Mesendoderm (in vitro differentiated cells): ENCODE measurements at places on chromosomes 6 and 20.
A peak's percentile ranks its signal among the peaks of the same experiment; 100 is the strongest.

- no peak overlapping the region for H3K27ac ChIP-seq
- no peaks in the 10 kb centered on the region for H3K36me3 ChIP-seq
- no peak for DNase-seq
- no peaks in the 10 kb centered on the region for H3K27me3 ChIP-seq
Measured at GRCh38 chr6:163496205-163496604, 81.7 kb downstream of the QKI start.

GRCh38 chr6:25051083-25051482, 115.3 kb upstream of the RIPOR2 start:
- H3K27ac ChIP-seq, result no peak overlapping the region
- no peak overlapping the region for H3K4me3 ChIP-seq
- DNase-seq, result no peak
- no peaks in the 10 kb centered on the region for H3K36me3 ChIP-seq
- no peaks in the 10 kb centered on the region for H3K27me3 ChIP-seq
- H3K4me1 ChIP-seq, result no peaks in the 10 kb centered on the region

- no peak overlapping the region for H3K27ac ChIP-seq
- DNase-seq, result no peak
- no peaks in the 10 kb centered on the region for H3K36me3 ChIP-seq
- no peak overlapping the region for H3K4me3 ChIP-seq
Measured at GRCh38 chr6:139117734-139118133, 17.1 kb upstream of the HECA start.

DNA sequence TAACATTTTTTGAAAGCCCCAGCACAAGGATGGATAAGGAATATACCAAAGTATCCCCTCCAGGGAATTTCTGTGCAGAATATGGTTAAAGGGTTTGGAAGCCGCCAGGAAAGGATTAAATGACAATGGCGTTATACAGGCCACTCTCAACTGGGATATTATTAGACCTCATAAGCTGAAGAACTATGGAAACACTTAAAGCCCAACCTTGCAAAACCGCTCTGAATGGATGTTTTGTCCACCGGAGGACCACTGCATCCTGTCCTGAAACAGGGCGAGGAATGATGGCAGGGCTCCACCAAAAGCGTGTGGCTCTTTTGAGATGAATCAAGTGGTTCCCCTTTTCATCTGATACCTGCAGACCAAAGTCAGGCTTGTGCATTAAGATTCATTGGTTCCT, 32.4 kb downstream of the NFATC2 start:
- no peaks in the 10 kb centered on the region for H3K27me3 ChIP-seq
- H3K4me1 ChIP-seq, result no peaks in the 10 kb centered on the region
- no peak for DNase-seq
- H3K27ac ChIP-seq, result no peak overlapping the region
- no peaks in the 10 kb centered on the region for H3K36me3 ChIP-seq

DNA sequence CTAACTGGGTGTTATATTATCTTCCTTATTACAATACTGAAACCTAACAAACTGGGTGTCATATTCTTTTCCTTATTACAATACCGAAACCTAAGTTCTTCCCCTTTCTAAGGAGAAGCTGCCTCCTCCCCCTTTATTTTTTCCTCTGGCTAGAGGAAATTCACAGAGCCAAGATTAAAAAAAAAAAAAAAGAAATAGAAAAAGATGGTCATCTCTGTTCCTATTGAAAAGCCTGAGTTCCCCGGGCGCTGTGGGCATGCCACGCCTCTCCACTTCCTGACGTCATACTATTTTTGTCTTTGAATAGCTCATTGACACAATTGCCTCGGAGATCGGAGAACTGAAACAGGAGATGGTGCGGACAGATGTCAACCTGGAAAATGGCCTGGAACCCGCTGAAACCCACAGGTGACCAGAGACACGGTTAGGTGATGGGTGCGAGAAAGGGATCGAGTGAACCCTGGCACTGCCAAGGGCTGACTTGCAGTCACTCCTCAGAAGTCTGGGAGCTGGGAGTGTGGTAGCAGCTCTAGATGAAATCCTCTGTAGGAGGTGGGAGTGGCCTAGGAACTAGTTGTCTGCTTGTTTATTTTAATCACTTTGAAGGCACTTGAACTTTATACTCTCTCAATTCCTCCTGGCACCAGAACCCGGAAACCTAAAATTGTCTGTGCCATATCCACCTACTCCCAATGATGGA, 82.2 kb upstream of the NAA20 start:
- DNase-seq, result no peak
- H3K4me3 ChIP-seq, result no peak overlapping the region
- no peaks in the 10 kb centered on the region for H3K27me3 ChIP-seq
- no peaks in the 10 kb centered on the region for H3K36me3 ChIP-seq
- no peak overlapping the region for H3K27ac ChIP-seq
- no peaks in the 10 kb centered on the region for H3K4me1 ChIP-seq

GRCh38 chr6:138229072-138229471, 10.8 kb upstream of the PBOV1 start:
- H3K4me1 ChIP-seq, result no peaks in the 10 kb centered on the region
- no peaks in the 10 kb centered on the region for H3K27me3 ChIP-seq
- no peaks in the 10 kb centered on the region for H3K36me3 ChIP-seq
- H3K4me3 ChIP-seq, result no peak overlapping the region
- no peak for DNase-seq

DNA sequence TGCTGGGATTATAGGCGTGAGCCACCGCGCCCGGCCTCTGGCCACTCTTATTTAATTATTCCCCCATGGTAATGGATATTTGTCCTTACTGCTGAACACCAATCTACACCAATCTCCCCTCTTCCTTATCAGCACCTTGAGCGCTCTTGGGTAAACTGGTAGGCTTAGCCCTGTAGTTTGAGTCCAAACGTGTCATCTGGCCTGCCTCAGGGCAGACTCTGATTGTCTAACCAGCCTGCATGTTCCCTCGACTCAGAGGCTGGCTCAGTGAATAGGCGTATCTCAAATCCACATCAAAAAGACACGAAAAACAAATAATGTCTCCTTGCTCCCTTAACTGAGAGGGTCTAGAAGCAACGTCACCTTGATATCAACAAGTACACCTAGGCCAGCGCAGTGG, 260.9 kb downstream of the TFAP2C start:
- no peak overlapping the region for H3K4me3 ChIP-seq
- DNase-seq, result no peak
- no peak overlapping the region for H3K27ac ChIP-seq
- no peaks in the 10 kb centered on the region for H3K36me3 ChIP-seq
- H3K4me1 ChIP-seq, result no peaks in the 10 kb centered on the region

GRCh38 chr6:46983007-46983411, 59.1 kb downstream of the ADGRF1 start:
- H3K4me1 ChIP-seq, result peaks cover 4% of the 10 kb centered on the region
- no peaks in the 10 kb centered on the region for H3K27me3 ChIP-seq
- no peak overlapping the region for H3K4me3 ChIP-seq
- H3K27ac ChIP-seq, result peak overlapping the region; percentile 60
- peak; percentile 90 for DNase-seq

- H3K27me3 ChIP-seq, result no peaks in the 10 kb centered on the region
- no peak overlapping the region for H3K4me3 ChIP-seq
- no peaks in the 10 kb centered on the region for H3K4me1 ChIP-seq
- no peaks in the 10 kb centered on the region for H3K36me3 ChIP-seq
- DNase-seq, result no peak
Measured at GRCh38 chr20:61912665-61913422, 152.8 kb downstream of the TAF4 start.

DNA sequence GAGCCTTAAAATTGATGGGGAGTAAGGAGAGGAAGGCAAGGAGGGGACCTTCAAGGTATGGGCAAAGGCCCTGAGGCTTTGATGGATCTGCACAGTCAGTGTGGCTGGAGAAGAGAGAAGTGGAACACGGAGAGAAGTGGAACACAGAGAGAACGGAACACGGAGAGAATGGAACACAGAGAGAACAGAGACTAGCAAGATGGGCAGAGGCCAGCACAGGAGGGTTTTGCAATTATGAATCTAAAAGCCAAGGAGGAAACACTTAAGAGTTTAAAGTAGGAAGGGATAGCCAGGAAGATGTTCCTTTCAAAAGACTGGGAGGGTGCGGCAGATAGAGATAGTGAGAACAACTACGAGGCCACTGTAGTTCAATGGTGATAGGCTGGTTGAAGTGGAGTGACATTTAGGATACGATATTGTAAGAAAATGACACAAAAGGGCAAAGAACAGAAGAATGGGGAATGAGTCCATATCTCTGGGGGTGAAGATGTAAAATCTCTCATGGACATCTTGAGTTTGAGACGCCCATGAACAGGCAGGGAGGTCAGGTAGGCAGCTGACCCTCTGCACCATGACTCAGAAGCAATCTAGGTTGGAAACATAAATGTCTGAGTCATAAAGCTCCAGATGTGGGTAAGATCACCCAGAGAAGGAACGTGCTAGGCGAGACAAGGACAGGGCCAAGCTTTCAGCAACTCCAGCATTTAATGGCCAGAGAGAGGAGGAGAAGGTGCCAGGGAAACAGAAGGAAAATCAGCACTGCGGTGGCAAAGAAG, 25.4 kb downstream of the ZMYND8 start:
- H3K27ac ChIP-seq, result no peak overlapping the region
- no peaks in the 10 kb centered on the region for H3K27me3 ChIP-seq
- H3K4me3 ChIP-seq, result no peak overlapping the region
- H3K4me1 ChIP-seq, result peaks cover 7% of the 10 kb centered on the region
- DNase-seq, result no peak

GRCh38 chr6:91669154-91669870, 1082.4 kb upstream of the MAP3K7 start:
- H3K36me3 ChIP-seq, result no peaks in the 10 kb centered on the region
- H3K27me3 ChIP-seq, result no peaks in the 10 kb centered on the region
- no peak overlapping the region for H3K4me3 ChIP-seq
- H3K27ac ChIP-seq, result no peak overlapping the region
- no peak for DNase-seq
